HCT116 (cell line): ENCODE measurements at places on chromosomes 2 and 18. TPM values are rescaled to one million over a fixed set of nuclear protein-coding genes. Genes with fewer than 3 reads are reported as not detected.

TLX2 gene
- total RNA-seq = not detected

DNA sequence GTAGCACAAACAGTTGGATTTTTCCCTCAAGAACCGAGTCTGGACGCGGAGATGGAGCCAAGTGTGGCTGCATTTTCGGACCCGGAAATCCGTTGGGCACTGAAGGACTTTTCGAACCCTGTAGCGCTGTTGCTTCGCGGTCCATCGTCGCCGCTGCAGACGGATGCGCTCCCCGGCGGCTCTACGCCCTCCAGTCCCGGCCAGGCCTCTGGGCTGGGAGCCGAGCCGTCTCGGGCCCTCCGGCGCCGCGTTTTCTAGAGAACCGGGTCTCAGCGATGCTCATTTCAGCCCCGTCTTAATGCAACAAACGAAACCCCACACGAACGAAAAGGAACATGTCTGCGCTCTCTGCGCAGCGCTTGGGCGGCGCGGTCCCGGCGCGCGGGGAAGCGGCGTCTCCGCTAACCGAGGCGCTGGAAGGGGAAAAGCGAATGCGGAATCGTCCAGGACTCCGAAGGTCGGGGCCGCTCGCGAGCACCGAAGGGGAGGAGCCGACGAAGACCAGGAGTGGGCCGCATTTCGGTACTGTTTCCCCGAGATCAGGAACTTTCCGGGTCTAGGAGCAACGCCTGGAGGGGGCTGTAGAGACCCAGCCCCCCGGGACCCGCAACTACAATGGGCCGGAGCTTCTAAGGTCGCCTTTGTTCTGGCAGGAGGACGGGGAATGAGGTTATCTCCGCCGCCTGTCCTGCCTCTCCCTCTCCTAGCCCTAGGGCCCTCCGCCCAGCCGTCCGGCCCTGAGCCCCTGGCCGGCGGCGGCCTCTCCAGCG, 3.2 kb downstream of the EMX1 start:
- DNase-seq = no peak

DNA sequence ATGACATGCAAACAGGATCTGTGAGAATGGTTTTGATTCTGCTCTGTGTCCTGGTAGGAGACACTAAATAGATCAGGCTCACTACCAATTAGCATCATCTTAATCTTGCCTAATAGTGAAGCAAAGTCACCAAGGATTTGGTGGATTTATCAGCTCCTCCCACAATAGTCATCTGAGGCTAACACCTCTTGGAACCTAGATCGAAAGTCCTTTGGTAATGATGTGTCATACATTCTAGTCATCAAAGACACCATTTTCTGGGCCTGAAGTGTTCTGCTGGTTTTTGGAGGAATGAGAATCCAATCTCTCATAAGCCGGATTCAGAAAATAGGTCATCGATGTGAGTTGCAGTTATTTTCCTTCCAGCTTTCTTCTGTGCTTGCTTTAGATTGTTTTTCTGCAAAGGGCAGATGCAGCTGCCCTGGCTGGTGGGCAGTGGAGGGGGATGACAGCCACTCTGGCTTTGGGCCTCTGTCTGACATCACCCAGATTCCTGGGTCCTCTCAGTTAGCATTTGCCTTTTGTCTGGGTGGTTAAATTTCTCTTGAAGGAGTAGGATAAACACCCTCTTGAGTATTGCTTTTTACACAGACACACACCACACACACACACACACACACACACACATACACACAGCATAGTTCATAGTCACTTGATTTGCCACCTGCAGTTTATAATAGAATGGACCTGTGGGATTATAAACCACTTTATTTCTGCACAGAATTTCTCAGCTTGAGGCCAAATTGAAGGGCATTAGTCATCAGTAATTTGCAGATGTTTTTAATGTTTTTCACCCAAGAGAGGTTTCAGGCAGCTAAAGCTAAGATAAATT, at the start of gene MYO3B:
Gene MYO3B (plus strand): TSS at position 198 of the 832 bp plus-strand sequence. CDS start 141 bp downstream, at position 339.
- no peak for DNase-seq

CYS1 gene
- 3.7 TPM for total RNA-seq

DNA sequence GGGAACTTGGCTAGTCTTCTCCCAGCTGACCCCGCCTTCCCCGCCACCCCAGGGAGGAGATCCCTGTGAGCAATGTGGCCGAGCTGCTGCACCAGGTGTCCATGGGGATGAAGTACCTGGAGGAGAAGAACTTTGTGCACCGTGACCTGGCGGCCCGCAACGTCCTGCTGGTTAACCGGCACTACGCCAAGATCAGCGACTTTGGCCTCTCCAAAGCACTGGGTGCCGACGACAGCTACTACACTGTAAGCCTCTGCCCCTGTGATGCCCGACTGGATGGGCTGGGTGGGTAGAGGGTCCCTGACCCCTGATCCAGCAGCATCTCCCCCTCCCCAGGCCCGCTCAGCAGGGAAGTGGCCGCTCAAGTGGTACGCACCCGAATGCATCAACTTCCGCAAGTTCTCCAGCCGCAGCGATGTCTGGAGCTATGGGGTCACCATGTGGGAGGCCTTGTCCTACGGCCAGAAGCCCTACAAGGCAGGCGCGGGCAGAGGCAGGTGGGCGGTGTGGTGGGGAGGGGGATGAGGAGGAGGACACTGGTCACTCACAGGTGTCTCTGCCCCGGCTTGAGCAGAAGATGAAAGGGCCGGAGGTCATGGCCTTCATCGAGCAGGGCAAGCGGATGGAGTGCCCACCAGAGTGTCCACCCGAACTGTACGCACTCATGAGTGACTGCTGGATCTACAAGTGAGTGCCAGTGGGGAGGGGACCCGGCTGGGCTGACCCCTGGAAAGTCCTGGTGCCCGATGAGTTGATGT, 24.2 kb downstream of the ZAP70 start:
- DNase-seq = no peak
